ENCODE measurements at places on chromosomes 7 and 10. TPM values are rescaled to one million over a fixed set of nuclear protein-coding genes. Genes with fewer than 3 reads are reported as not detected.
A peak's percentile ranks its signal among the peaks of the same experiment; 100 is the strongest.

Gene SCART1
- 1.7 TPM for total RNA-seq

Gene ENKUR
- total RNA-seq = not detected

Gene FFAR4
- not detected for total RNA-seq

DNA sequence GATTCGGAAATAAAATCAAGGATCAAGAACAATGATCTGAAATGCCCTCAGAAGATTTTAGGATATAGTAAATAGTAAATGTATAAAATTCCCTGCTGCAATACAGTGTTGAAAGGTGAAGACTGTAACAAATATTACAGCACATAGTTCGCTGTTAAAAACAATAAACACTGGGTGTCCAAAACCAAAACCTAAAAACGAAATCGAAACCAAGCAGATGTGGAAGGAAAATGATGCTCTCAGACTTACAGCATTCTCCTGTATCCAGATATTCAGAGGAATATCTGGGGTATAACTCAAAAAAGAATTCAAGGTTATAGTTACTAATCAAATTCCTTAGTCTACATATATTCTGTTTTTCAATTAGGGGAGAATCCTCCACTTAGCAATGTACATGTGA lies 708.1 kb upstream of the PCDH15 start:
- no peaks in the 10 kb centered on the region for H3K36me3 ChIP-seq
- H3K4me3 ChIP-seq = no peak overlapping the region
- no peaks in the 10 kb centered on the region for H3K27me3 ChIP-seq
- no peak for DNase-seq

DNA sequence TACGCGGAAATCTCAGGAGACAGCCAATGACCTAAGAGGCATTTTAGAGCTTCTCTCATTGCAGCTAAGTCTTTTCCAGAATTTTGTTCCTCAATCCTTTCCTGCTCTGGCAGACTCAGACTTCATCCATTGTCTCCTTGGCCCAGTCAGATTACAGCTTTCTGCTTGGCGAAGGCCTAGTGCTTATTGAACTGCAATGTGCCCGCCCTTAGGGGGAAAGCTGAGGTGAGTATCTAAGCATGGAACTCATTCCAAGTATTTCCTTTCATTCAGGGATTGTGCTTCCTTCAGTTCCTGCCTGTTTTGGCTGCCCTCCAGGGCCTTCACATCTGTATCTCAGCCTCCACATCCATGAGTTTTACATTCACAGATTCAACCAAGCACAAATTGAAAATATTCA lies 37.5 kb downstream of the PRLHR start:
- H3K4me1 ChIP-seq = no peaks in the 10 kb centered on the region
- H3K27ac ChIP-seq = no peak overlapping the region
- no peak for DNase-seq
- no peak overlapping the region for H3K4me3 ChIP-seq

DNA sequence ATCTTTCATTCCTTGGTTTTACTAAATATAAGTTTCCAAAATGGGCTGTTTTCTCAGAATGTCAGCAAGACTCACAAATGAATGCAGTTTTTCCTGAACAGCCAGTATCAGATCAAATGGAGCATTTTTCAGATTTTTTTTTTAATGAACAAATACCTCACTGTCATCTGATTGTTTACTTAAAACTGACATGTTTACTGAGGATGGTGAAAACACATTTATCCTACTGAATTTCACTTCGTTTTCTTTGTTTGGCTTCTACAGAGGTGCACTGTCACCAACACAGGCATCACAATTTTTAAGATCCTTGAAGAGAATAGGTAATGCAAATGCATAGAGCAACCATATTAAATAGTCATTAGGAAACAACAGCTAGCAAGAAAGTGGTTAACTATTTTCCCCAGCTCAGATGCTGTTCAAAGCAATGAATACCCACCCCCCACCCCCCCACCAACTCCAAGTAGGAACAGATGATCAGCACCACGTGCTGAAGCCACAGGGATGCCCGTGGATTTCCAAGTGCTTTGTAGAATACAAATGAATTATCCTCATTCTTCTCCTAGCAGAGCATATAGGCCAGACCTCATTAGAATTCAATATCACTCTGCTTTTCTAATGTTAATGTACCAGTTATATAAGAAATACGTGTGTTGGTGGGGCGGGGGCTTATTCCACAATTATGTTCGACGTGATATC lies 205.9 kb downstream of the SKAP2 start:
- H3K4me3 ChIP-seq = no peak overlapping the region
- no peak overlapping the region for H3K27ac ChIP-seq
- H3K4me1 ChIP-seq = no peaks in the 10 kb centered on the region
- peaks cover 10% of the 10 kb centered on the region for H3K27me3 ChIP-seq
- no peaks in the 10 kb centered on the region for H3K36me3 ChIP-seq
- no peak for DNase-seq

DNA sequence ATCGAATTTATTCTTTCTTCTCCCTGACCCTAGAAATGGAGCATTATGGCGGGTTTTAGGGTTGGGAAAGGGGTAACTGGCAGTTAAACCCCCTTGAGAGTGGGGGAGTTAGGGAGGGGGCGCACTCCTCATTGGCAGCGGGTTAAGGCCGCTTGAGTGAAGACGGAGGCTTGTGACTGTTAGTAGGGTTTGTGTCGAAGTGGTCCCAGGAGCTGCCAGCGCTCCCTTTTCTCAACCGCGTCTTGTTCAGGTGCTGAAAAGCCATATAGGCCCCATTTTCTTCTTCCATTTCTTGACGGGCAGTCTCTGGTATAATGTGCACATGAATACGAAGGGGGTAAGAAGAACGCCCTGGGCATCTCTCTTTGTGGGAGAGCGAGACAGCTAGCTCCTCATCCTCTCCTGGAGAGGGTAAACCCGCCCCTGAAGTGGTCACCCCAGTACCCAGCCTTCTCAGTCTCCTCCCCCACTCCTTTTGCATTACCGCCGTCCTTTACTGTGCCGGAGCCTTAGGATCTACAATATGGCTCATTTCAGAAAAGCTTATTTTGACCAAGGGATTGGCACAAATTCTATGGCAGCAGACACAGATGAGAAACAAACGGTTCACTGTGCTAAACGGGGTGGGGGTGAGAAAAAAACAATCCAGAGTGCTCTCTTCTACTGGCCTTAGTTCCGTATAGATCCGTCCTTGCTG lies 836 bp downstream of the KMT2E start:
- peak; percentile 73 for DNase-seq
- peaks cover 73% of the 10 kb centered on the region for H3K36me3 ChIP-seq

DNA sequence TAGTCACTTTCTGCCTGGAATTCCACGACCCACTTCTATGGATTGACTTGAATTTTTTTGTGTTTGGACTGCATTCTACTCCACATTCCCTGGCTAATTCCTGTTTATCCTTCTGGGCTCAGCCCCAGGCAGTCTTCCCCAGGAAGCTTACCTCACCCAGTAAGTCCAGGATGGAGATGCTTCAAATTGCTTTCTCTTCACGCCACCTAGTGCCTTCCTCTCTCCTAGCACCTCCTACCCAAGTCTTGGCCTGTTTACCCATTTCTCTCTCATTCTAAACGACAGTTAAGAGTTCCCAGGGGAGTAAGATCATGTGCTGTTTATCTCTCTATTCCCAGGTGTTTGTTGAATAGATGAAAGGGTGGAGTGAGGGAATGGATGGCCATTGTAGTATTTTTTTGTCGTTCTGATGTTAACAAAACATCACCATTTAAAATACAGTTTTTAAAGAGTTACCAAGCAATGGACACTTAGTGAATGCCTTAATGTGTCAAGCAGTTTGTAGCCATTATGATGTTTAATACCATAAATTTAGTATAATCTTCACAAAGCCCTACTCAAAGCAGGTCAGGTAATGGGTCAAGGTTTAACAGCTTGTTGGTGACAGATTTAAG lies 45.5 kb upstream of the TARP start:
- no peaks in the 10 kb centered on the region for H3K36me3 ChIP-seq
- DNase-seq = peak; percentile 22
- H3K27ac ChIP-seq = no peak overlapping the region

DNA sequence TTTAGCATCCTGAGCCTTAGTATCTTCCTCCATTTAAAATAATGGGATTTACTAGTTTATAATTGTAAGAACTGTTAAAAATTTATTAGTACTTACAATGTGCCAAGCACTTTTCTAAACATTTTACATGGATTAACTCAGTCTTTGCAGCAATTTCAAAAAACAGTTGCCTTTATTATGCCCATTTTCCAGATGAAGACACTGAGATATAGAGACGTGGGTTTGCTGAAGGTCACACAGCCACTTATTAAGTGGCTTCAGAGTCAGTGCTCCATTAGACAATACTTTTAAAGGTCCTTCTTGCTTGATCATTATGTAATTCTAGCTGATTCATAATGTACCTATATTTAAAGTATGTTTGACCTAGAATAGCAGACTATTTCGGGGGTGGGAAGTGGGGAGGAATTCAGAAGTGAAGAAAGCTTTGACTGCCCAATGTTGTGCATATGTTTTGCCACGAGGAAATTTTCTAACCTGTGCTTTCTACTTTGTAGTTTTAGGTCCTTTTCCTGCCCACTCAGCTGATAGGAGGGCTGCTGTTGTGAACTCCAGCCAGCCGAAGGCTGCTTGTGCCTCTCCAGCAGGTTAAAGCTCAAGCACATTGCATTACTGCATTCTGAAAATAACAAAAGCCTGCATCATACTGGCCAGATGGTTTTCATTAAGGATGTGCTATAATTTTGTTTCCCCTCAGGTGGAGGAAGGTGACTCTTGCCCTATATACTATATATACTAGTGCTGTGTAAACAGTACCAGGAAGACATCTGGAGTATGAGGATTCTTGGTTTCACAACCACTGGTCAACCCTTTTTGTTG lies 4.3 kb downstream of the PLEKHA8 start:
- DNase-seq = no peak
- H3K4me3 ChIP-seq = no peak overlapping the region
- no peaks in the 10 kb centered on the region for H3K36me3 ChIP-seq
- no peak overlapping the region for H3K27ac ChIP-seq
- H3K27me3 ChIP-seq = no peaks in the 10 kb centered on the region

GRCh38 chr10:132341017-132341416 lies 9.0 kb downstream of the LRRC27 start:
- H3K4me3 ChIP-seq = no peak overlapping the region
- peaks cover 14% of the 10 kb centered on the region for H3K36me3 ChIP-seq
- H3K4me1 ChIP-seq = peaks cover 13% of the 10 kb centered on the region
- no peak overlapping the region for H3K27ac ChIP-seq
- H3K27me3 ChIP-seq = no peaks in the 10 kb centered on the region
- DNase-seq = no peak

- no peak overlapping the region for H3K4me3 ChIP-seq
- H3K36me3 ChIP-seq = peaks cover 30% of the 10 kb centered on the region
- DNase-seq = no peak
- peaks cover 81% of the 10 kb centered on the region for H3K4me1 ChIP-seq
- no peaks in the 10 kb centered on the region for H3K27me3 ChIP-seq
- H3K27ac ChIP-seq = peak overlapping the region; percentile 47
Observed at GRCh38 chr7:5702876-5703571, 78.4 kb downstream of the RNF216 start.

GRCh38 chr7:49245062-49245461 lies 320.7 kb downstream of the CDC14C start:
- H3K4me3 ChIP-seq = no peak overlapping the region
- no peaks in the 10 kb centered on the region for H3K36me3 ChIP-seq
- H3K4me1 ChIP-seq = no peaks in the 10 kb centered on the region
- no peak for DNase-seq
- H3K27me3 ChIP-seq = peaks cover 3% of the 10 kb centered on the region
- no peak overlapping the region for H3K27ac ChIP-seq

GRCh38 chr10:93722550-93722949 lies 20.2 kb upstream of the FRA10AC1 start:
- no peak overlapping the region for H3K27ac ChIP-seq
- DNase-seq = no peak
- H3K36me3 ChIP-seq = no peaks in the 10 kb centered on the region
- peaks cover 42% of the 10 kb centered on the region for H3K27me3 ChIP-seq
- peaks cover 3% of the 10 kb centered on the region for H3K4me1 ChIP-seq
- no peak overlapping the region for H3K4me3 ChIP-seq

- H3K27ac ChIP-seq = peak overlapping the region; percentile 85
- no peaks in the 10 kb centered on the region for H3K27me3 ChIP-seq
- H3K36me3 ChIP-seq = peaks cover 26% of the 10 kb centered on the region
- H3K4me3 ChIP-seq = peak overlapping the region; percentile 82
- H3K4me1 ChIP-seq = peaks cover 46% of the 10 kb centered on the region
Observed at GRCh38 chr10:929960-930624, 1.4 kb downstream of the LARP4B start.

GRCh38 chr10:10845826-10846503 lies 171.7 kb upstream of the CELF2 start:
- no peaks in the 10 kb centered on the region for H3K4me1 ChIP-seq
- no peak overlapping the region for H3K27ac ChIP-seq

DNA sequence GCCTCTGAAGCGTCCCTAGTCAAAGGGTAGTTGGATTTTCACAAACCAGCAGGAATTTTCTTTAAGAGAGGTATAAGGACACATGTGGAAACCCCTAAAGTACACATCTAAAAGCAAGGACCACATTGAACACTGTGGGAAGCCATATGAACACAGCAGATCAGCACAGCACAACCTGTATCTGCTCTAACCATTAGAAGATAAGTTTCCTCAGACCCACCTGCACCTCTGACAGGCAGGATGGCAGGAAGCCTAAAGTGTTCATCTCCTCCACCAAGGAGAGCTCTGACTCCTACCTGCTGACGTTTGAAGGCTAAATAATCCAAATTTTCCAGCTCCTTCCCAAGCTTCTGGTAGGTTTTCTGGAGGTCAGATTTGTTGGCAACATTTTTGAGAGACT lies 174.4 kb downstream of the CTNNA3 start:
- no peak for DNase-seq
- no peaks in the 10 kb centered on the region for H3K4me1 ChIP-seq
- H3K4me3 ChIP-seq = no peak overlapping the region
- no peaks in the 10 kb centered on the region for H3K36me3 ChIP-seq
- H3K27ac ChIP-seq = no peak overlapping the region
